Fibroblast of skin of left biceps (primary cell): ENCODE measurements at places on chromosomes 2 and 18.

DNA sequence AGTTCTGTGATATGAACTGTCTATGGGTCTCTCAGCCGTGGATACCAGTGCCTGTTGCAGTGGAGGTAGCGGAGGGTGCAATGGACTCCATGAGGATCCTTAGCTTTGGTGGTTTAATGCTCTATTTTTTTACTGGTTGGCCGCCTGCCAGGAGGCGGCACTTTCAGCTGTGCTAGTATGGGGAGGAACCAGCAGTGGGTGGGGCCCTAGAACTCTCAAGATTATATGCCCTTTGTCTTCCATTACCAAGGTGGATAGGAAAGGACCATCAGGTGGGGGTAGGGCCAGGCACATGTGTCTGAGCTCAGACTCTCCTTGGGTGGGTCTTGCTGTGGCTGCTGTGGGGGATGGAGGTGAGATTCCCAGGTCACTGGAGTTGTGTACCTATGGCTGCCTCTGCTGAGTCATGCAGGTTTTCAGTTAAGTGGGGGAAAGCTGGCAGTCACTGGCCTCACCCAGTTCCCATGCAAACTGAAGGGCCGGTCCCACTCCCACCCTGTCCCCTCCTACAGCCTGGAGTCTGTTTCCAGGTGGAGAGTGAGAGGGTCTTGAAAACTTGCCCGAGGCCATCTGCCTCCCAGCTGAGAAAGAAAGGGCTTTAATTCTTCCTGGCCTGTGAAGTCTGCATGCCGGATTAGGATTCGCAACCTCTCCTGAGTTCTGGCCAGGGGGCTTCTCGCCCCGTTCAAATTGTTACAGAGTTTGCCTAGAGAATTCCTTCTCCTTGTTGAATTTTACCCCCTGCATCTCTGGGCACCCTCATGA is 14.5 kb downstream of the KCNS3 start:
- no peak for DNase-seq

DNA sequence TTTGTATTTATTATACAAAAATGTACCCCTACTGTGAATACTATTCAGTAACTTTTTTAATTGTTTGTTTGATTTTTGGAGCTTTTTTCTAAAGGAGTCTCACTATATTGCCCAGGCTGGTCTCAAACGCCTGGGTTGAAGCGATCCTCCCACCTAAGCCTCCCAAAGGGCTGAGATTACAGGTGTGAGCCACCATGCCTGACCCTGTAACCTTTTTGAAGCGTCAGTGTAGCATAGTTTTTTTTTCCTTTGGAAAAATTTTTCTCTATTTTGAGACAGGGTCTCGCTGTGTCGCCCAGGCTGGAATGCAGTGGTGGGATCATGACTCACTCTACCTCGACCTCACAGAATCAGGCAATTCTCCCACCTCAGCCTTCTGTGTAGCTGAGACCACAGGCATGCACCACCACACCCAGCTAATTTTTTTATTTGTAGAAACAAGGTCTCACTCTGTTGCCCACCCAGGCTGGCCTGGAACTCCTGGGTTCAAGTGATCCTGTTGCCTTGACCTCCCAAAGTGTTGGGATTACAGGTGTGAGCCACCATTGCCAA is 2.0 kb downstream of the GMCL1 start:
- no peak for DNase-seq

GRCh38 chr2:174112073-174112472 is 136.3 kb downstream of the OLA1 start:
- DNase-seq, result no peak

GRCh38 chr2:111118981-111119821 is 1.5 kb upstream of the BCL2L11 start:
- no peak for DNase-seq

DNA sequence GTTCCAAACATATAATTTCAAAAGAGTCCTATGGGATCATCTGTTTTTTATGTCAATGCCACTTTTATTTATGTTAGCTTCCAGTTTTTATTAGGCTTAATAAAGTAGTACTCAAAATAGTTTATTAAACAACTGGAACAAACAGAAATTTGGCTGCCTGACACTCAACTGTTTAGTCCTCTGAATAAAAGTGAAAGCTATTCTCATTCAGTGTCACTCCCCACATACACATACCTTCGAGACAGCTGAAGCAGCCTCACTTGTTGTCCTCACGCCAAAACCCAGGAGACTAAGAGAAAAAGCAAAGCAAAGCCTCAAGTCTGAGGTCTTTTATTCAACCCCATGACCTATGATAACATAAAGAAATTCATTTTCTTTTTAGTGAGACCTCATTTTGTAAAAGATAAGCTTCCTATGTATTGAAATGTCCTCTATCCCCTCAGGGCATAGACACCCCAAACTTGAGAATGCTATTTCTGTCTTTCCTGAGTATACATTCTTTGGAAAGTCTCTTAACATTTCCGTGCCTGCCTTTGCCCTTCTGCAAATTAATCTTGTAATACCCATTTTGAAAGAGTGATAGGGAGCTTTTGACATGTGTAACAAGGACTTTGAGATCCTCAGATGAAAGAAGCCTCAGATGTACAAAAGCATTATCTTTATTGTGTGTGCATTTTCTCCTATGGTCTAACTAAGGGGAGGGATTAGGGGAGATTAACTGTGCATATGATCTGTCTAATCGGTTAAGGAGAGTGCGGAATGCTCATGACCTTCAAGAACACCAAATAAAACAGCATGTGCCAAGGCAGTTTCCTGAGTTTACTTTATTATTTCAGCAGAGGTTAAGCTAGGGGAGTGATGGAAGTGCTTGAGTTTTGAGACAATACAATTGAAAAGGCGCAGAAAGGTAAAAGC is 1523.7 kb upstream of the PIK3C3 start:
- no peak for DNase-seq

- DNase-seq, result no peak
Measured at GRCh38 chr2:218517434-218518206, 50.5 kb downstream of the USP37 start.

GRCh38 chr2:46632349-46632748 is 153.0 kb downstream of the TMEM247 start:
- DNase-seq, result peak; percentile 34

DNA sequence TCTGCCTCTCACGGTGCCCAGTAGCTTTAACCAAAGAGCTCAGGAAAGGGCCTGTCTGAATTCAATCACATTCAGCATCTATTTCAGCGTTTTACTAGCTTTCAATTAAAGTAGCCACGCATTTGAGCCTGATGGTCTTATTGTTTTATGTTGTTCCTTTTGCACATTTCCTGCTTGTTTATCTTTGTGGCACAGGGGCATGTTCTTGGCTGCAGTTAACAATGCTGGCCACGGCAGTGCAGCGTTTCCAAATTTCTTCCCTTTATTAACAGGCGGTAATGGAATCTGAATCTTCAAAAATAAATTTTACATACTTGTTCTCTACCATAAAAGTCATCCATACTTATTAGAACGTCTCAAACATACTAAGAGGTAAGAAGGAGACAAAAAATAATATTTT is 46.2 kb downstream of the HPCAL1 start:
- no peak for DNase-seq

DNA sequence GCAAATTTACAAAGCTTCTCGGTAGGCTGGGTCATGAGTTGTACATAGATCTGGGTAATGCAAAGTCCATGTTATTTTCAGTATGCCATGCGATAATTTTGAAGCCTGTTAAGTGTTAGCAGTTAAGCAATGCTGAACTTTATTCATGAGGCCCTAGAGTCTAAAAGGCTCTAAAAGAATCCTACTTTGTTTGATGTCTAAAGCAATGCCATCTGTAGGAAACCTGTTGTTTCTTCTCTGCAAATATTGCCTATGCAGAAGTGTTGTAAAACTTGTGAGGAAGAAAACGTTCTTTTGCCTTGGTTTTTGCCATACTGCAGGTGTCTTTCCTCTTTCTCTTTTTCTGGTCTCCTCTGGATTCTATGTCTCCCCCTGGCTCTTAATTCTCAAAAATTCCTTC is 9.1 kb downstream of the ARHGAP15 start:
- DNase-seq, result no peak

- no peak for DNase-seq
Measured at GRCh38 chr2:181198183-181198864, 217.9 kb downstream of the UBE2E3 start.

DNA sequence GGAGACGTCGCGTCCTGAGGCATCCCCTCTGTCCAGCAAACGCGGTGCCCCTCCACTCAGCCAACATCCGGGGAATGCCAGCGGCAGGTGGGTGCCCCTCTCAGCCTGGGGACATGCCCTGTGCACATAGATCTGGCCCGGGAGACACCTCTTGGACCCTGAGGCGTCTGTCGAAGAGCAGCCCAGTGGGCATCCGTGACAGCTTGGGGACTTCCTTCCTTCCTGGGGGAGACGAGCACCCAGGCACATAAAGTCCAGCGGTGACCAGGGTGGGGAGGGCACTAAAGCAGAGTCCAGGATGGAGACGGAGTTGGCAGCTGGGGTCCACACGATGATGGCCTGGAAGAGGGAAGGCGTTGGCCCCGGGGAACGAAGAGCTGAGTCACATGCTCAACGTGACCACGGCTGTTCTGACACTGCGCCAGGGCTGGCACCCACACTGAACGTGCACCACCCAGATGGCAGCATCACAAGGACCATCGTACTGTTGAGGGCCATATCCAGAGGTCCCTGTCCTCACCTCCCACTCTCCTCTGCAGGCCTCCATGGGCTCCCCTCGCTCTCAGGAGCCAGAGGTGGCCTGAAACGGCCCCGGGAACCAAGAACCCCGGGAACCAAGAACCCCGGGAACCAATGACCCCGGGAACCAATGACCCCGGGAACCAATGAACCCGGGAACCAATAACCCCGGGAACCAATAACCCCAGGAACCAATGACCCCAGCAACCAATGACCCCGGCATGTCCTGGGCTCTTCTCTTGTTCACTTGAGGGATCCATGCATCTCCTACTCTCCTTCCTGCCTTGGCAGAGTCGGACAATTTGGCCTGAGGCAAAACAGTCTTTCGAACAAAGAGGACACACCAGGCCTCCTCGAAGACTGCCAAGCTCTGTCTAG is 22.6 kb downstream of the HDAC4 start:
- no peak for DNase-seq

- DNase-seq, result peak; percentile 87
Measured at GRCh38 chr2:70214953-70215549, 24.2 kb upstream of the C2orf42 start.

DNA sequence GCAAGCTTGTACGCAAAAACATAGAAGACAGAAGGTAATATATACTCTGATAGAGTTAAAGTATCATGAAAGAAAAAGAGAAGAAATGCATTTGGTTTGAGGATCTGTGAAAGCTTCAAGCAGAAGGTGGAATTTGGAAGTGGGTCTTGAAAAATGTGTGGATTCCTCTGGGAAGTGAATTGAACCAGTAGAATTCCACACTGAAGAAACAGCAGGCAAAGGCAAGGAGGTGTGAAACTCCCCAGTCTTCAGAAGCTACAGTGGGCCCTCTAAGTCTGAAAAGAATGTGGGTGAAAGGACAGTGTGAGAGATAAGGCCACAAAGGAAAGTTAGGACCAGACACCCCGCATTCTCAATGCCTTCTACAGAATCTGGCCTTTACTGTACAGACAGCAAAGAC is 25.6 kb downstream of the COBLL1 start:
- DNase-seq, result no peak

DNA sequence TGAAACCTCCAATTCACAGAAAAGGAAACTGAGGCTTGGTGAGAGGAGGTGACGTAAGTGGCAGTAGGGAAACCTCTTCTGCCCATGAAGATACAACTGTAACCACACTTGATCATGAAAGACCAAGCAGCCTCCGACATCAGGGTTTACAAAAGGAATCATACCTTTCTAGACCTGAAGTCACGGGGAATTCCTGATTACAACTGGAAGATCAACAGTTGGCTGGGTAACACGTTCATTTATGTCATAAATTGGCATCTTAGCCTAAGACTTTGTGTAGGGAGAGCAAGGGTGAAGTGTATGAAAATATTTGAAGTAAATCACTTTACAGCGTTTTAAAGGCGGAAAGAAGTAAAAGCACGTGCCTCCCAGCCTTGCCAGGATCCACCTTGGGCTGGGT is 922 bp downstream of the HS1BP3 start:
- DNase-seq, result no peak

DNA sequence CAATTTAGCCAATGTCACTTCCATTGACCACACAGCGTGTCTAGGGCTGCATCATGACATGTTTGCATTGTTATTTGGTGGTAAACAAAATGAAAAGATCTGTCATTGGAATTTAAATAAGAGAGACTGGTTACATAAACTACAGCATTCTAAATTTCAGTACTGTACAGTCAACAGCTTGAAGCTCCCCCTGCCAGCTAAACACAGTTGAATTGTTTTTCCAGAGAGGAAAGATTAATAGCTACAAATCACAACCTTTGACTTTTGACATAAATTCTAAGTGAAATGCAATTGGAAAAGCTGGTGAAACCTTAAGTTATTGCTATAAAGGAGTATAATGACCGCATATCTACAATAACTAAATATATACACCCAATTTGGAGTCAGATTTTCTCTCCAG is 1600.0 kb upstream of the ACVR2A start:
- no peak for DNase-seq

DNA sequence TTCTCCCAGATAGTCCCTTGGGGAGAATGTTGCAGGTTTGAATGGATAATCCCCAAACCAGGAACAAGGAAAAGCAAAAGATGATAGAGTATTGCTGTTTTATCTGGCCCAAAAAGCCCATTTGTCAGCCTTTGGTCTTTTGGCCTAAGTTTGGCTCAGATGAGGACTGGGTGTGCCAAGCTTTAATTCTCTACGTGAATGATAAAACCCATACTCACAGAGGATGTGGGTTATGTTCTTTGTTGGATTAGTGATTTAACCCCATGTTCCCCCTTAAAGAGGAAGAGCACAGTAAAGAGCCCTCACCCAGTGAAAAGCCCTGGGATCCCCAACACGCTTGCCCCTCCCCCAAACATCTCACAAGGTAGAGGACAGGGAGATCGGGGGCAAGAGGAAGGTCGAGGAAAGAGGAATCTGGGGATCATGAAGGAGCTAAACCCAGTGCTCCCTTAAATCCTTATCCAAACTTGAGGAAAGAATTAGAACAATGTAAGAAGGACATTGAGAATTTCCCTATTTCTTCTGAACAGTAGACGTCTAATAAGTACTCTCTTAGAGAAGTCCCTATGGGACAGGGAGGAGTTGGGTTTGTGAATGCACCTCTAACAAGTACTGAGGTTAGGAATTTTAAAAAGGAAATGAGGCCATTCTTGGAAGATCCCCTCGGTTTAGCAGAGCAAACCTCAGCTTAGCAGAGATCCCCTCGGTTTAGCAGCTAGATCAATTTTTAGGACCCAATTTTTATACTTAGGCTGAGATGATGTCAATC is 105.0 kb downstream of the HIBCH start:
- DNase-seq, result no peak

DNA sequence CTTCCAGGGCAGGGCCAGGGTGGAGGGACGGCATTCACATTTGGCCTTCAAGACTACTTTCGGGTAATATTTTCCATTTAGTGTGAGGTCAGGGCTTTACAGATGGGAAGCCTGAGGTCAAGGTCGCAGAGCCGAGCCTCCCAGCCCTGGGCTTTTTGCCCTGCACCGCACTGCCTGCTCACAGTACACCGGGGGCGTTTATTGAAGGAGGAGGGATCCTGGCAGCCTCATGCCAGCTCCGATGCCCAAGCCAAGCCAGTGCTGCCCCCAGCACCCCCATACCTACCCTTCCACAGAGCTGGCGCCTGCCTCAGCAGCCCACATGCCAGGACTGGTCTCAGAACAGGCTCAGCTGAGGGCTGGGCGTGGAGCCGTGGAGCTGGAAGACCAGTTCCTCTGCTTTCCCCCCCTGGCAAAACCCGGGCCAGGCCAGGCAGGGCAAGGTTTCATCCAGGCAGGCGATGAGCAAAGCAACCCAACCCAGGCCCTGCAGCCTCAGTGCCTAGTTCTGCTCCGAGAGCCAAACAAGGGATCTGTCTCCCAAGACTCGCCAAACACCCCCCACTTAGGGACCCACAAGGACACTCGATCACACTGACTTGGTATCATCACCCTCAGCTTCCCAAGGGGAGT is 11.9 kb downstream of the SDC1 start:
- no peak for DNase-seq
